Activated CD8-positive, alpha-beta T cell treated with anti-CD3 and anti-CD28 coated beads for 36 hours (primary cell): ENCODE measurements at places on chromosomes 2 and 18. TPM values are rescaled to one million over a fixed set of nuclear protein-coding genes. Genes with fewer than 3 reads are reported as not detected.

The DCC gene
- total RNA-seq = not detected

DNA sequence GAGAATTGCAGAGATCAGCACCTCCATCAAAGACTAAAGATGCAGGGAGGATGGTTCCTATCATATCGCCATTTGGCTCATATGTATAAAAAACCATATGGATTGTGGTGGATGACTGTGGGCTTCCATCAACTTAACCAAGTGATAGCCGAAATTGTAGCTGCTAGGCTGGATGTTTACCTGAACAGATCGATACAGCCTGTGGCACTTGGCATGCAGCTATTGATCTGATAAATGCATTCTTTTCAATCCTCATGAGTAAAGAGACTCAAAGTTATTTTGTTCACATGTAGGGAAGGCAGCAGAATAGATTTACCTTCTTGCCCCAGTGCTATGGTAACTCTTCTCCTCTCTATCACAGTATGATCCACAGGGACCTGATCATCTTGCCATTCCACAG lies 18.5 kb downstream of the CHCHD5 start:
- no peak for DNase-seq

The CHRNG gene
- not detected for total RNA-seq

- DNase-seq = peak; percentile 50
These were observed 15.5 kb upstream of the ECEL1 start for GRCh38 chr2:232502911-232503808.

DNA sequence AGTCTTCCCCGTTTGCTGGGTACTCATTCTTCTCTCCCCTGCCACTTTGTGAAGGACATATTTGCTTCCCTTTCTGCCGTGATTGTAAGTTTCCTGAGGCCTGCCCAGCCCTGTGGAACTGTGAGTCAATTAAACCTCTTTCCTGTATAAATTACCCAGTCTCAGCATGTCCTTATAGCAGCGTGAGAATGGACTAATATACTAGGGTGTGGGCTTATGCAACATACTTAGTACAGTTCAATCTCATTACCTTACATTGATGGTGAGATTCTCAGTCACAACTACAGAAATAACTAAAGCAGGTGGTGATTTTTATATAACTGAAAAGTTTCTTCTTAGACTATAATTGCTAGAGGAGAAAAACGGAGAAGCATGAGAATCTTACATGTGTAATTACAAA lies 237.9 kb upstream of the MMADHC start:
- DNase-seq = no peak

The CROCC2 gene
- not detected for total RNA-seq

The CPO gene
- total RNA-seq = not detected

DNA sequence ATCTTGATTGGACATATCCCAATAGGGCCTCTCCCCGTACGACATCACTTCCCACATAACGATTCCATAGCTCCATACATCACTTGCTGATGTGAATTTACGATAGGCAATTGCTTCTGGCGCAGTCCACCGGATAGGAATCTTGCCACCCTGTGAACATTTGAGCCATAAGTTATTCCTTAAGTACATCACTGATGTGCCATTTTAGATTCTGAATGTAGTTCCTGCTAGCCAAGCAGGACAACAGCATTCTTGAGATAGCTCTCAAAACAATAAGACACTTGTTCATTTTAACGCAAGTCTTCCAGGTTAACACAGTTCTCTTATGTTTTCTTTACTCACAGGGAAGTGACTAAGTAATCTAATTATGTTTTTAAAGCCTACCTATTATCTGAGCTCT lies 138.0 kb downstream of the EPHA4 start:
- no peak for DNase-seq

- no peak for DNase-seq
These were observed 46.3 kb downstream of the PSD4 start for GRCh38 chr2:113219889-113220641.

- DNase-seq = no peak
These were observed 577 bp upstream of the TANC1 start for GRCh38 chr2:158967731-158968395.

The ATRAID gene
- 62.6 TPM for total RNA-seq

DNA sequence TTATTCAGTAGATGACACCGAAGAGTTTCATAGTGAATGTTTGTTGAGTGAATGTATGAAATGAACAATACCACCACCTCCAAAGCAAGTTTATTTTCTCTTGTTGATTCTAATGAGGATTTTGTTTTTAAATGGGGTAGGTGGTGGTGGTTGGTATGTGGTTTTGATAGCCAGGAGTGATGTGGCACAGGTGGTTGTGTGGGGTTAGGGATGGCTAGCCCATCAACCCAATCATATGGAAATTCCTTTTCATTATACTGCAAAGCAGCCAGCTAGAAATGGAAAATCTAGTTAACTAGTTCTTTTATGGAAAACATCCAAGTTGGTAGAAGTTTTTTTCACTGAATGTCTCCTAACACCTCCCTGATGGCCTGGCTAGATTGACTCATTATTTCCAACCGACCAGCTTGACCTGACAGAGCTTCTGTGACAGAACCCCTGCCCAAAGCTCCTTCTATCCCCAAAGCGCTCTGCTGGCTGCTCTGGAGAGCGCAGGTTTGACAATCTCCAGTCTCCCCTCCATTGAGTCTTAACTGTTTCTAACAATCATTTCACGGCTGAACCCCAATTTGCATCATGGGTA lies 376.9 kb downstream of the MTX2 start:
- DNase-seq = no peak

GRCh38 chr2:230681171-230681545 lies 31.5 kb upstream of the CAB39 start:
- no peak for DNase-seq

The COMMD1 gene
- 25.3 TPM for total RNA-seq

The CIB4 gene
- total RNA-seq = not detected

The LRP1B gene
- total RNA-seq = not detected
